ENCODE measurements at places on chromosomes 11 and 22.

GRCh38 chr11:18012122-18012905, 533 bp downstream of the SERGEF start:
- H3K4me3 ChIP-seq = peak overlapping the region; percentile 83
- peaks cover 5% of the 10 kb centered on the region for H3K36me3 ChIP-seq
- H3K27ac ChIP-seq = peak overlapping the region; percentile 95
- H3K27me3 ChIP-seq = no peaks in the 10 kb centered on the region

DNA sequence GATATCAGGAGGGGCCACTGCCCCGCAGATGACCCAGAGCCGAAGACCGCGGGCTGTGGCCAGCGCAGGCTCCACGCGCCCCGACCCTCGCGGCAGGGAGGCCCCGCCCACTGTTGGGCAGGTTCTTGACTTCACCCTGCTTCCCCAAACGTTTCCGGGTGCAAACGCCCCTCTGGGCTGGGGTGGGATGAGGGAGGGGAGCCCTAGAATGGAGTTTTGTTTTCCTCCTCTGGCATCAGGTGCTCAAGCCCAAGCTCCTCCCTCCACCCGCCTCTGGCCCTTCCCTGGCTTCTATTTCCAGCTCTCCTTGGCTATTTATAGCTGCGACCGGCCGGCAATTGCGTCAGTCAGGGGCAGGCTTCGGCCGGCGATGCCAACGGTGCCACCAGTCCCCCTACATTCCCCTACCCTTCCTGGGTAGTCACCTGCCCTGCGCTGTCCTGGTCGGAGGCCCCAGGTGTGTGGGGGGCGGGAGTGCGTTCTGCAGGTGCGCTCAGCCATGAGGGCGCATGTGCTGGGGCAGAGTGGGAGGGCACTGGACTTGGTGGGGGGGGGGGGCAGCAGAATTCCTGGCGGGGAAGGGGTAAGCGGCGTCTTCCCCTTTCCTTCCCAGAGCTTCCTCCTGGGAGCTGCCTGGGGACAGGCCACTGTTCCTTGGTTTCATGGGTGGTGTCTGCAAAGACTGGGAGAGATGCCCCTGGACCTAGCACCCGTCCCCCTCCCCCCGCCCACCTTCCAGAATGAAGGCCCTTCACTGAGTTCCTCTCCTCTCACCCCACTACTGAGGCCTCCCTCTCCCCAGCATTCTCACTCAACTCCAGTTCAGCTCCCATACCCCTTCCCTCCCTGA, 23.6 kb downstream of the DUSP8 start:
- H3K4me3 ChIP-seq = no peak overlapping the region
- H3K27ac ChIP-seq = no peak overlapping the region
- peaks cover 4% of the 10 kb centered on the region for H3K4me1 ChIP-seq

DNA sequence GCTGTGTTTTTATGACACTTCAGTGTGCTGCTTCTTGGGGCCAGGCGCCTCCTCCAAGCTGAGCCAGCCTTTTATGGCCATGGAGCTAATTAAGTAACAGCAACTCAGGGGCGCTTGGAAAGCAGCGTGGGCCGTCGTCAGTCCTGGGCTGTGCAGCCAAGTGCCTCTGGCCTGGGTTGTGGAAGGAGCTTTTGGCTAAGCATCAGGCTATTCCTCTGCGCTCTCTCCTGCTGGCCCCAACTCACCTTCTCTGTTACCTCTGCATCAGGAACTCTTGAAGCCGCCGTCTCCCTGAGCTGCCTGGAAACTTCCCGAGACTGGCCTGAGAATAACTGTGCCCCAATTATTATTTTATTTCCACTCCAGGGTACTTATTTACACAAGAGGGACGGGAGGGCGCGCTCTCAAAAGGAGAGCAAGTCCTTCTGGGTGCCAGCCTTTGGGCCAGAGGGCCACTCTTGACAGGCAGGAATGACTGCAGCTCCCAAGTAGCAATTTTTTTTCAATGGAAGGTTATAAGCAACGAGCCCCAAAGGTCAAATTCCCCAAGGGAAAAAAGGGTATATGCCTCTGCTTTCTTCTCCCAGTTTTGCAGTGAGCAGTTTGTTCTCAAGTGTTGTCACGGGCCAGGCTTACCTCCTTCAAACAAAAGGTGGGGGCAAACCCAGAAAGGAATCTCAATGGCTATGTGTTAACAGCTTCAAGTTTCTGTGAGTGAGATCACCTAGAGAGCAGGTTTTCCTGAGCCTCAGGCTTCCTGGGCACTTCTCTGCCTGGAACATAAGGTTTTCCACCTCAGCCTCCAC, 38.5 kb upstream of the NAV2 start:
- no peak overlapping the region for H3K27ac ChIP-seq
- peaks cover 9% of the 10 kb centered on the region for H3K4me1 ChIP-seq
- peaks cover 3% of the 10 kb centered on the region for H3K27me3 ChIP-seq
- no peak for DNase-seq

- no peak overlapping the region for H3K27ac ChIP-seq
- no peaks in the 10 kb centered on the region for H3K27me3 ChIP-seq
- no peak overlapping the region for H3K4me3 ChIP-seq
- peaks cover 4% of the 10 kb centered on the region for H3K4me1 ChIP-seq
- H3K36me3 ChIP-seq = peaks cover 87% of the 10 kb centered on the region
- DNase-seq = no peak
These were observed 104.1 kb downstream of the TBC1D22A start for GRCh38 chr22:46866591-46866990.

DNA sequence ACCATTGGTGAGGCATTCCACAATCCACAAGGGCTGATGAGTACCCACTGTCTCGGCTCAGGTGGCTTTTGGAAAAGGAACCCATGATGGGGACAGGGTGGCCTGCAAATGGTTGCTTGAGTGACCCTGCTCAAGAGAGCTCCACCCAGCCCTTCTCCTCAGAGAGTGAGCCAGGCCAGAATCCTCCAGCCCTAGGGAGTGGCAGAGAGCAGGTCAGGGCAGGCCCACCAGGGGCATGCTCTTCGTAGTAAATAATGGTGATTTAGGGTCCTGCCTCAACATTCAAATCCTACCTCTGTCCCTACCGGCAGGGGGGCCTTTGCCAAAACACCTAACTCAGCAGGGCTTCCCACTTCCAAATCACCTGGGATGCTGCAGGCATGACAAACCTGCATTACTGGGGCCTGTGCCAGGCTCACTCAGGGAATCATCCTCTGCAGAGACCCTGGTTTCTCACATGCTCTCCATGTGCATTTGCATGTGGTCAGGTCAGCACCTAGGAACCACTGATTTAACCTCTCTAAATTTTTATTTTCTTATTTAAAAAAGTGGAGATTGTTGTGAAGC, 17.3 kb upstream of the TP53I11 start:
- H3K4me1 ChIP-seq = no peaks in the 10 kb centered on the region
- no peaks in the 10 kb centered on the region for H3K27me3 ChIP-seq
- H3K27ac ChIP-seq = no peak overlapping the region
- H3K4me3 ChIP-seq = no peak overlapping the region
- no peaks in the 10 kb centered on the region for H3K36me3 ChIP-seq

DNA sequence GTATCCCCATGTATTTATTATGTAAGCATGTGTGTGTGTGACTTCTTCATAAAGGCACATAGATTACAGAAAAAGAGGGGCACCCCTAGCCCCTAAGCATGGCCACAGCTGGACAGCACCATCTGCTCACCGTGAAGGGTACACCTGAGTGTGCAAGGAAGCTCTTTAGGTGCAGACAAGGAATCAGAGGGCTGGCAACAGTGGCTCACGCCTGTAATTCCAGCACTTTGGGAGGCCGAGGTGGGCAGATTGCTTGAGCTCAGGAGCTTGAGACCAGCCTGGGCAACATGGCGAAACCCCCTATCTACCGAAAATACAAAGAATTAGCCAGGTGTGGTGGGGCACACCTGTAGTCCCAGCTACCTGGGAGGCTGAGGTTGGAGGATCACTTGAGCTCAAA, 56.3 kb downstream of the DGCR2 start:
- peaks cover 92% of the 10 kb centered on the region for H3K36me3 ChIP-seq
- H3K4me1 ChIP-seq = no peaks in the 10 kb centered on the region
- H3K27me3 ChIP-seq = no peaks in the 10 kb centered on the region
- H3K27ac ChIP-seq = no peak overlapping the region

- H3K27ac ChIP-seq = peak overlapping the region; percentile 88
- H3K36me3 ChIP-seq = peaks cover 43% of the 10 kb centered on the region
- no peaks in the 10 kb centered on the region for H3K27me3 ChIP-seq
- H3K4me1 ChIP-seq = peaks cover 24% of the 10 kb centered on the region
- no peak overlapping the region for H3K4me3 ChIP-seq
These were observed 39.0 kb downstream of the CTNND1 start for GRCh38 chr11:57800444-57801182.

GRCh38 chr22:20464096-20464614, 26.5 kb upstream of the SCARF2 start:
- H3K27ac ChIP-seq = peak overlapping the region; percentile 90
- H3K4me1 ChIP-seq = peaks cover 53% of the 10 kb centered on the region
- peak; percentile 70 for DNase-seq
- peaks cover 22% of the 10 kb centered on the region for H3K36me3 ChIP-seq
- H3K4me3 ChIP-seq = peak overlapping the region; percentile 10

DNA sequence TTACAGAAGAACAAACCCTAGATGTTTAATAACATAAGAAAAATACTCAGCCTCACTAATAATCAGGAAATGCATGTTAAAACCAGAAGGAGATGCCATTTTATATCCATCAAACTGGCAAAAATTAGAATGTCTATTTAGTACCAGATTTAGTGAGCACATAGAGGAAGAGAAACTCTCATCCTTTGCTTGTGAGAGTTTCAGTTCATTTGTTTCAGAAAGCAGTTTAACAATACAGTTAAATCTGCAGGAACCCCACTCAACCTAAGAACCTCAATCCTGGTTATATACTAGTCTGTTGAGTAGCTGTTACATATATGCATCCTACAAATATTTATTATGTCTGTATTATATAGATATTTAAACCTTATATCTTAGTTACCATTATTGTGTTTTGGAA, 172.6 kb downstream of the WNT11 start:
- no peak overlapping the region for H3K27ac ChIP-seq
- H3K36me3 ChIP-seq = peaks cover 19% of the 10 kb centered on the region
- H3K27me3 ChIP-seq = no peaks in the 10 kb centered on the region
- H3K4me1 ChIP-seq = peaks cover 2% of the 10 kb centered on the region
- H3K4me3 ChIP-seq = no peak overlapping the region

Data from activated T-cell treated with anti-CD3 and anti-CD28 coated beads, Interleukin-2, amount 50 U/mL, for 24 hours (primary cell).